ENCODE measurements at places on chromosomes 1 and 21.

DNA sequence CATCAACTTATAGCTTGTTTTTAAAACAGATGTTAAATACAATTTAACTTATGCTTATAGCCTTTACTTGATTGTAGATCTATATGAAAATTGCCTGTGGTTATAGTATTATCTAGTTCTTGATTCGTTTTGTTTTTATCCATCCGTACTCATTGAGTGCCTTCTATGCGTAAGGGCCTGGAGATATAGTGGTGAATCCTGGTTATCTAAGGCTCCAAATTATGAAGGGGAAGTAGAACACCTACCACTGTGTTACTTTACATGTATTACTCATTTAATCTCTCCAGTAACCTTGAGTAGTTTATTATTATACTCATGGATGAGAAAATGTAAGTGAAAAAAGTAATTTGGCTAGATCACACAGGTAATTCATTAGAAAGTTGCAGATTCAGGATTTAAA is 121.8 kb downstream of the OSBPL9 start:
- DNase-seq = no peak

GRCh38 chr1:63593303-63593885 is at the start of gene PGM1:
TSS of gene PGM1 (plus strand) at chr1:63593411. CDS start at chr1:63593489, 78 bp downstream.
- DNase-seq = peak; percentile 81

DNA sequence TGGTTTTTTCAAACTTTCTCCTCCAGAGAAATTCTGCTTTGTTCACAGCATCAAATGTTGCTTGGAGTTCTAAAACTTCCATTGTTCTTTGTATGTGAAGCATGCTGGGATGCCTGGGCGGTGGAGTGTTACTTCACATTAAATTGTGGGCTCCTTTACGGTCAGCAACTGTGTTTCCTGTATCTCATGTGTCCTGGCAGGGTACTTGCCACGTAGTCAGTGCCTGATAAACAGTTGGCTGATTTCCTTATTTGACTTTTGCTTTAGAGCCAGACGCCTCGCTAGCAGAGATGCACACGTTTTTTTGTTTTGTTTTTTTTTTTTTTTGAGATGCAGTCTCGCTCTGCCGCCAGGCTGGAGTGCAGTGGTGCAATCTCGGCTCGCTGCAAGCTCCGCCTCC is 96.7 kb downstream of the UCK2 start:
- DNase-seq = no peak

DNA sequence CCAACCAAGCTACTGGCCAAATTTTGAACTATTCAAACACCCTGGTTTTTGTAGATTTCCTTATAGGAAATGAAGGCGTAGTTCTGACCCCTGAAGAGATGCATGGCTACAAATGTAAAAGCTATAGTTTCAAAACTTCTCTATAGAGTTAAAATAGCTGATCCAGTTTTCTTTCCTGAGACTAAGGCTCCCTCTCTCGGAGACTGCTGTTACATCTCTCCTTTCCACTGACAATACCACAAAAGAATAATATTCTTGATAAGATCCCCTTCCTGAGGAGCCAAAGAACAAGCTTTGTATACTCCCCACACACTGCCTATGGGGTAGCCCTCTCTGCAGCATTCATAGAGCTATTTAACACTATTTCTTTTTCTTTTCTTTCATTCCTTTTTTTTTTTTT is 6.7 kb upstream of the CFAP126 start:
- DNase-seq = no peak

DNA sequence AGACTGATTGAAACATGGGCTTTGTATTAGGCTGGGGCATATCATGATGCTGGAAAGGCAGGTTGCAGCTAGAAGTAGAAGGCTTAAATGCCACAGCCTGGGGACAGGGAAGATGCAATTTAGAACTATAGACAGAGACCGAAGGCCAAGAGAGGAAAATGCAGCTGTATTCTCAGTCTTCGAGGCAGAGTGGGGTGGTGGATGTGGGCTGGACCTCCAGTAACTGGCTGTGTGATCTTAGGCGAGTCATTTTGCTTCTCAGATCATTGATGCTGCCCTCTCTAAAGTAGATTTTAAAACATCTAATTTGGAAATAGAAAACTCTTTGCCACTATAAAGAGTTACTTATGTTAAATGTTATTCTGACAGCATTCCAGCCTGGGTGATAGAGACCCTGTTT is 17.7 kb upstream of the SH2D2A start:
- DNase-seq = no peak

DNA sequence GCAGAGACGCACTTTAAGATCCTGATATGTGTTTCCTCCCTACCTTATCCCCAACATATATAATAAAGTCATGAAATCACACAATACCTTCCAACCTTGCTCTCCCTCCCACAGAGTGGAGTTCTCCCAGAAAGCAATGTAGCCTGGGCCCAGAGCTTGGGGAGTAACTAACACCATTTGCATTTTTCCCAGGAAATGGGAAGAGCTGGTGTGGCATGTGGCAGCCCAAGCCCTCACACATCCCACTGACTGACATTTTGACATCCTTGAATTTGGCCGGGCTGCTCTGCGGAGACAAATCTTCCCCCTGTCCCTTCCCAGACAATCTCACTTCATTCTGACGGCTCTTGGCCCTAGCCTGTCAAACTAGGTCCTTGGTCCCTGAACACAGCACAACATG is 37.0 kb upstream of the ATP2B4 start:
- DNase-seq = no peak

GRCh38 chr21:44989537-44989886 is 49.7 kb downstream of the SLX9 start:
- DNase-seq = no peak

GRCh38 chr1:153288634-153289275 is 24.0 kb downstream of the PGLYRP3 start:
- DNase-seq = no peak

Data from type B pancreatic cell (in vitro differentiated cells).